ENCODE measurements at places on chromosomes 12 and 14.

DNA sequence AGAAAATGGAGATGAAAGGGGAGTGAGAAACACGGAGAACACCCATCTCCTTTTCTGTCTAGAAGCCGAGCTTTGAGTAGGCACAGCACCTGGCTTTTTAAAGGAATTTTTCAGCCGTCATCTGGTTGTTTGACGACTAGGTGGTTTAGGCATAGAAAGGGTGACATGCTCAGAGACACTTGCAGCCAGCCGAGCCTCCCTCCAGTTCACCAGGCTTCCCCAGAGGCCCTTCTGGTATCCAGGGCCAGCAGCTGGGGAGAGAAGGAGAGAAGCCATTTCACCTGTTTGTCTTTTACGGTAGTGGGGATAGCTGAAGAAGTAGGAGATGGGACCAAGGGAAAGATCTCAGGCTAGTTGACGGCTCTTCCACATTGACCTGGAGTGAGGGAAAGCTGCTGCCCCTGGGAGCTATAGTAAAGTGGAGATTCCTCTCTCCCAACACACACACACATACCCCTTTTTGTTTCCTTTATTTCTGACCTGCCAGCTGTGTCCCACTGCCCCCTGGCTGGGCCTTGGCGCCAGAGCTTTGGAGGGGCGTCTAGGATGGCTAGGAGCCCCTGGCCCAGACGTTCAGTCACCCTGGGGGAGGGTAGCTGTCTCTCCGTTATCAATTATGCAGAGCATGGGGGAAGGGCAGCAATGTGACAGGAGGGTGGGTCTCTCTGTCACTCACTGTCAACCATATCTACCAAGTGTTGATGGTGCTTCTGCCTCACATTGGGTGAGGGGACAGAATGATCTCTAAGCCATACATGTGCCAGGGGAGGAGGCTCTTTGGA, 5.5 kb downstream of the MAP3K12 start:
- no peak for DNase-seq

DNA sequence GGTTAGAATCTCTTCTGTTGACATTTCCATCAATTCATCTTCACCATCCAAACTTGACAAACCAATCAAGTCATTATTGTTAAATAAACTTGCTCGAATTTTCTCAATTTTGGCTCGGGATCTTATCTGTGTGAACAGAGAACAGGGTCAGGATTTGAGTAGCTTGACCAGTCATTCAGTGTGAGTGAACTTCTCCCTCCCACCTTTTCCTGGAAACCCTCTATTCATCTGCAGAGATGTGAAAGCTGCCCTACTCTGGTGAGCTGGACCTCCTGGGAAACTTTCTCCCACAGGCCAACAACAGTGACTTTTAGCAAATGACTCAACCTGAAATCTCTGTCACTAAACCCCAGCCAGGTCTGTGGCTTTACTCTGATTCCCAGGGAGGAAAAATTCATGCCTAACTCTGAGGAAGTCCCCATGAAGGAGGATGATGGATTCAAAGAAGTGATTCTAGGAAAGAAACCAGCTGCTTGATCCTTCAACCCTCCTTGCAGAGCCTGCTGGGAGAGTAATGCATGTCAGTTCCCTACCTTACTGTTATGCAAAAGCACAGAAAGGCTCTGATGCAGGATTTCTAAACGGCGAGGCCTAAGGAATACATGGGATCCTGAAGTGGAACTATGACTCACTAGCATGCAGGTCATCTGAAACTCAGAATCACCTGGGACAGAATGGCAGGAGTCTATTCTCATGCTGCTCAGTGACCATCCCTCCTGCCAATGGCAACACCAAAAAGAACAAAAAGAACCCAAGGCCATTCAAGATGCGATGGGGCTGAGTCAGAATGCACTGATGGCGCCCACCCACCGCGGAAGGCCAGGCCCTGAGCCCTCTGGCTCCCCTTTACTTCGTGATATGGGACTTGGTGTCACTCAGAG, 58.0 kb downstream of the TRAFD1 start:
- no peak for DNase-seq

- DNase-seq: no peak
Observed at GRCh38 chr12:119666226-119666795, 1.6 kb upstream of the PRKAB1 start.

DNA sequence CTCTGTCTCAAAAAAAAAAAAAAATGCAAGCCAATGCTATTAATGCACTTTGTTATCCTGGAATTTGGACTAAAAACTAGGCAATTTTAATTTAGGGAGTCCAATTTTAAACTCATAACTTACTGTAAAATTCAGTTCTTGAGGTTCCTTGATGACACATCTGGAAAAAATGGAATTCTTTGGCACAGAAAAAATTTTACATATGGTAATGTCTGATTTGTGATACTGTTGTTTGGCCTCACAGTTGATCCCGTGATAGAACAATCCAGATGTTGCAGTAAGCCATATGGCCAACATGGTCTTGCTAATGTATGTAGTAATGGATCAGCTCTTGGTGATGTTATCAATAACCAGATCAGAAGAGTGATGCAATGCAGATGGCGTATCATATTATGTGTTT, 1089.8 kb downstream of the FLRT2 start:
- no peak for DNase-seq

DNA sequence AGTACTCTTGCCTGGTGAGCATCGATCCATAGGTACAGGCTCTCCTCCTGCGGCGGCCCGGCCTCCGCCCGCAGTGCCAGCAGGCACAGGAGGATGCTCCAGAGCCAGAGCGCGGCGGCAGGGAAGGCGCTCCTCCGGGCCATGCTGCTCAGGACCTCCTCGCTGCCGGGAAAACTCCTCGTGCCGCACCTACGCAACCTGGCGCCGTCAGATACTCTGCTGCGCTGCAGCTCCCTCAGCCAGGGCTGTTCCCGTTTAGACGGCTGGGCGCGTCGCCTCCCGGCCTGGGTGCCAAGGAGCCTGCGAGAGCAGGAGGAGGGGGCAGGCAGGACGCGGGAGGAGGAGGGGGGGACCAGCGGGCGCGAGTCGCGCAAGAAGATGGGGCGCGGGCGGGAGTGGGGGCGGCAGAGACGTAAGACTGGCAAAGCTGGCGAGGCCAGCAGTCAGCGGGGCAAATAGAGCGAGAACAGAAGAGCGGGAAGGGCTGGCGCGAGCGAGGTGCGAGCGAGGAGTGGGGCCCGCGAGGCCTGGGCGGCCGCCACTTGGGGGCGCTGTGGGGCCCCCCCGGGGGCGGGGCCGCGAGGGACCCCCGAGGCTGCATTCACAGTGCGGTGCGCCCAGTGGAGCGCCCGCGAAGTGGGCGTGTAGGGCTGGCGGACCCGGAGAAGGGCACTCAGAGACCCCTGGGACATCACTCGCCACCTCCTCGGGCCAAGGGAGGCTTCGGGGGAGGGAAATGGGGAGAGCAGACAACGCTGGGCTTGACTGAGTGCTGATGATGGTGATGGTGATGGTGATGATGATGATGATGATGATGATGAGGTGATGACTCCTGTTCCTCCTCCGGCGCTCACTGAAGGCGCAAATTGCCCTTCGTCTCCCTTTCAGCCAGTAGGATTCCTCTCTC, at the start of gene WIF1:
Gene WIF1 (minus strand): TSS at position 257 of the 907 bp plus-strand sequence. CDS start 114 bp downstream, at position 143.
- no peak for DNase-seq

DNA sequence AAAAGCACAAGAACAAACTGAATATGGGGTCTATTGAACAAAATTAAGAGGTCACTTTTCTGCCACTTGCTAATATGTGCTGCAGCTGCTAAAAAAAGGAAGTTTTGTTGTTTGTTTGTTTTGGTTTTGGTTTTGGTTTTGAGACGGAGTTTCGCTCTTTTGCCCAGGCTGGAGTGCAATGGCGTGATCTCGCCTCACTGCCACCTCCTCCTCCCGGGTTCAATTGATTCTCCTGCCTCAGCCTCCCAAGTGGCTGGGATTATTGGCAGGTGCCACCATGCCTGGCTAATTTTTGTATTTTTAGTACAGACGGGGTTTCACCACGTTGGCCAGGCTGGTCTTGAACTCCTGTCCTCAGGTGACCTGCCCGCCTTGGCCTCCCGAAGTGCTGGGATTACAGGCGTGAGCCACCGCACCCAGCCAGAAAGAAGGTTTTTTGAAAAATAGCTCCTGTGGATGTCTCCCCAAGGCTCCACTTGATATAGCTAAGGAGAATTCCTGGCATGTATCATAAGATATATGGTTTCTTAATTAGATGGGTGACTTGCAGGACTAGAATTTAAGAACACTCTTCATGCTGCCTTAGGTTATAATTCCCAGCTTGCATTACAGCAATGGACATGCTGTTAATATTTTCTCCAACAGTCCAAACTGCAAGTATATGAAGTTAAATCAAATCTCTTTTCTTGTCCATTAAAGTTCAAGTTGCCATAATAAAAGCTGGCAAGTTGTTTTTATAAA, 237.6 kb upstream of the AMIGO2 start:
- DNase-seq: no peak

- no peak for DNase-seq
Observed at GRCh38 chr12:49974677-49975317, 2.0 kb downstream of the AQP6 start.

- DNase-seq: no peak
Observed at GRCh38 chr12:104360983-104361707, 57.6 kb downstream of the EID3 start.

GRCh38 chr14:54087376-54087775, 130.8 kb upstream of the BMP4 start:
- DNase-seq: no peak

DNA sequence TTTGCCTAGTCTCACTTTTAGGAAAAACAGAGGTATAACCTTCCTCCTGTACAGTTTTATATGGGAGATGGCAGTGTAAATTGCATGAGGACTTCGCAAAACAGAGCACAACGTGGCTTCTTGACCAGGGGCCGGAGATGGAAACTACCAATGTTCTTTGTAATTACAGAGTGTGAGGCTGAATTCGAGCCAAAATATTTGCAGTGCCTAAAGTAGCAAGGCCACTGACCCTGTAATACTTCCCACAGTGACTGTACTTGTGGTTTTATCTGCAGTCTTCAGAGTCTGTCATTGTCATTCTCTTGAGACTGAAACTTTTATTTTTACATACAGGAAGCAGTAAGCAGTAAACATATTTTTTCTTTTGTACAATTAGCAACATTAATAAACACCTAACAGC, 98.9 kb downstream of the RERG start:
- DNase-seq: no peak

Data from stimulated activated naive B cell treated with anti-CD40 and anti-IgM and Interleukin-4, amounts not matched to agents 10 μg/mL and 1 μg/mL and 100 μg/mL, for 72 hours (primary cell).